CD4-positive, alpha-beta T cell treated with Interleukin-10 for 1 hour (primary cell): ENCODE measurements at places on chromosomes 5 and 9.

- DNase-seq = no peak
These were observed 45.2 kb downstream of the PAX5 start for GRCh38 chr9:36988848-36989247.

- no peak for DNase-seq
These were observed 84.1 kb upstream of the IRX1 start for GRCh38 chr5:3511519-3511918.

GRCh38 chr9:107991581-107991980, 502.0 kb upstream of the KLF4 start:
- DNase-seq = no peak

DNA sequence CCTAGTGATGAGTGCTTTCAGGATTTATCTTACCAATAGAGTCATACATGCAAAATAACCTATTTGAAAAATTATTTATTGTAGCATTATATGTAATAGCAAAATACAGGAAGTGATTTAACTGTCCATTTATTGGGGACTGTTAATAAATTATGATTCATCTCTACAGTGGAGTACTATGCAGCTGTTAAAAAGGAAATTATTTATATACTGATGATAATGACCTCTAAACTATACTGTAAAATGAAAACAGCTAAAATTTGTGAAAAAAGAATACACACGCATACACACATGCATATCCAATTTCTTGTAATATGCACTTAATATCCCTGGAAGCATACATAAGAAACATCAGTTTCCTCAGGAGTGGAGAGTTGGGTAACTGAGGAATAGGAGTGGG, 58.0 kb upstream of the PALM2AKAP2 start:
- no peak for DNase-seq

DNA sequence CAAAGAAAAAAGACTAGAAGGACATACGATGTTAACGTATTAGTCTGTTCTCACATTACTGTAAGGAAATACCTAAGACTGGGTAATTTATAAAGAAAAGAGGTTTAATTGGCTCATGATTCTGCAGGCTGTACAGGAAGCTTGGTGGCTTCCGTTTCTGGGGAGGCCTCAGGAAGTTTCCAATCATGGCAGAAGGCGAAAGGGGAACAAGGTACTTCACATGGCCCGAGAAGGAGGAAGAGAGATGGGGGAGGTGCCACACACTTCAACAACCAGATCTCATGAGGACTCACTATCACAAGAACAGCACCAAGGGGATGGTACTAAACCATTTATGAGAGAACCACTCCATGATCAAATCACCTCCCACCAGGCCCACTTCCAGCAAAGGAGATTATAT, 110.1 kb downstream of the CARTPT start:
- DNase-seq = no peak

GRCh38 chr5:22728610-22729009, 124.5 kb downstream of the CDH12 start:
- DNase-seq = no peak

GRCh38 chr5:61030163-61030482, 85.1 kb downstream of the NDUFAF2 start:
- no peak for DNase-seq

DNA sequence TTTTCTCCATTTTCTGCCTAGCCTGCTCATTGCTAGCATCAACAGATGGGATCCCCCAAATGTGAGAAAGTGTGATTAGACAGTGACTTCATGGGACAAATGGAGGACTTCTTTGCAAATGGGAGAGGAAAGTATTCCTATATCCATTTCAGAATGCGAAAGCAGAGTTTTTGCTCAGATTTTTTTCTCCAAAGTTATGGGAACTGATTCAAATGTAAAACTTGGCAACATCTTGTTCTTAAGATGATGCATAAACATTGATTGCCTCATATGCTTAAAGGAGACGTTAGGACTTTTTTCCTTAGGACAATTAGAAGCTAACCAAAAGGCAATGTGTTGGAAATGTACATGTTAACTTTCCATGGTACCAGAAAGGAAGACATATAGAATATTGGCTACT, 704.3 kb upstream of the ZNF608 start:
- DNase-seq = no peak

GRCh38 chr9:82761956-82762355, 301.0 kb downstream of the RASEF start:
- DNase-seq = no peak

DNA sequence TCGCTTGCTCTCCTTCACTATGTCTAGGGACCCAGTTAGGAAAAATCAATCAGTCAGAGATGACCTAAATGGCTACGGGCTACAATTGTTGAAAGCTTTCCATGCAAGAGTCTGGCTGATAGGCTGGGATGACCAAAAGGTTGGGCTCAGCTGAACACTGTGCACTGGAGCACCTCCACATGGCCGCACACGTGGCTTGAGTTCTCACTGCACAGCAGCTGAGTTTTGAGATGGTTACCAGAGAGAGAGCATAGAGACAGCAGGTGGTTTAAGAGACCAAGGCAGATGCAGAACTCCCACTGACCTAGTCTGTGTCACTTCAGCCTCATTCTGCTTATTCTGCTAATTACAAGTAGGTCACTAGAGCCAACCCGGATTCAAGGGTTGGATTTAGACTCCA, 2354.8 kb upstream of the C9orf72 start:
- DNase-seq = no peak

- DNase-seq = no peak
These were observed 16.9 kb upstream of the ABCA1 start for GRCh38 chr9:104944871-104945270.

GRCh38 chr9:123485216-123485615, 129.2 kb downstream of the CRB2 start:
- DNase-seq = no peak

DNA sequence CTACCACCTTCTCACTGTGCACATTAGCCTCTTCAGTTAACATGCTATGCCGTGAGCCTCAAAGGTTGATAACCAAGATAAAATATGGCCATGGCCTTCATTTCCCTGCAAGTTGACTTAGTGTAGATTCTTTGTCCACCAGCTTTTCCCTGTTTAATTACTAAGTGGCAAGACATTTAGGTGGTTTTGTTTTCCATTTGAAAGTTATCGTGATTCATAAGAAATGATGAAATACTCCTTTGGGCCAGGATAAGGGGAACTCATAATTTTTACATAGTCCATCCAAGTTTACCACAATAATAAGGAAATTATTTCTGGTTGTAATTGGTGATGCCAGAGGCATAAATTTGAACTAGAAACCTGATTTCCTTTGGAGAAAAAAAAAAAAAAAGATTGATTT, 609.6 kb downstream of the TAF11L14 start:
- no peak for DNase-seq

GRCh38 chr5:40714001-40714400, 34.3 kb downstream of the PTGER4 start:
- DNase-seq = no peak

DNA sequence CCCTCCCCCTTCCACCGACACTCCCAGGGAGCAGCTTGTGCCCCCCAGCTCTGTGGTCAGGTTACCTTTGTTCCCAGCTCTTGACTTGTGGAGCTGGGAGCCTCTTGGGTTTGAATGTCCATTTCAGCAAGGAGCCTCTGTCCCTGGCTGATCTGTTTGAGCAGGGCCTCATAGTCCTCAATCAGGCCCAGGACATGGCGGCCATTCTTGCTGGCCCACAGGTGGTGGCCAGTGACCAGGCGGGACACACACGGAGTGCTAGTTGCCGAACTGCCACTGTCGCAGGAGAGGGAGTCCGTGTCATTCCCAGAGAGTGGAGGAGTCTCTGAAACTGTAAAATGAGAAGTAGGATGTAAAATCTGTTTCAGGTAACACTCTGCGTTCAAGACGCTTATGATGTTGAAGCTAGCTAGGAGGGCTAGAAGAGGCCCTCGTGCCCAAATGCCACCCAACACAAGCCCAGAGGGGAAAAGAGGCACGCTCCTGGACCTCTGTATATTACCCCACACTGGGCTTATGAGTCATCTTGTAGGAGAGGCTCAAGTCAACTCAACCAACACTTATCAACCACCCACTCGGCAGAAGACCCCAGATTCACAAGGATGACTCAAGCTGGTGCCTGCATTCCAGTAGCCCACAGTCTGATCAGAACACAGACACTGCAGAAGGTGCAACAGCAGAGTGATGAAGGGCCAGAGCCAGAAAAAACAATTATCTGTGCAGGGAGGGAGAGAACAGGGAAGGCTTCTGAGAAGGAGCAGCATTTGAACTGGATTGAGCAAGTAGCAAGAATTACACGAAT, 177.0 kb downstream of the CDK5RAP2 start:
- DNase-seq = no peak

DNA sequence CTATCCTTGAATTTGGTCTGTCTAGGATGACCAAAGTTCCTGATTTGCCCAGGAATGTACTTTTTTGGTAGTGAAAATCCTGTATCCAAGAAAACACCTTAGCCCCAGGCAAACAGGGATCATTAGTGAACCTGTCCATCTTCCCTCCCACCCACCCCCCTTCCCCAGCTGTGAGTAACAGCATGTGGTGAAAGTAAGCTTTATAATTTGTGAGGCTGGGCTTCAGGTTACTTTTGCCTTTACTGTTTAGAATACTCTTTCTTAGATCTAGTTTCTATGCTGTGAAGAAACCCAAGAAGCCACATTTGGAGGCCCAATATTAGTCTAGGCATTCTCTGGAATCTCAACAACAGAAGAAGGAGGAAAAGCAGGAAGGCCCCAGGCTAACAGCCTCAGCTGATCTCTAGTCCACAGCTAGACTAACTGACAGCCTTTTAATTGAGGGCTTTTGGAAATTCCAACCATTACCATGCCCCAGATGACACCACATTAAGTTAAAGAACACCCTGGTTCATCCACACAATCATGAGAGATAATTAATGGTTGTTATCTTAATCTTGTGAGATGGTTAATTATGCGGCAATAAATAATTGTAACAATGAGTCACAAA, 703.0 kb upstream of the NUDT12 start:
- no peak for DNase-seq

GRCh38 chr5:39405083-39405843, 19.5 kb downstream of the DAB2 start:
- no peak for DNase-seq

DNA sequence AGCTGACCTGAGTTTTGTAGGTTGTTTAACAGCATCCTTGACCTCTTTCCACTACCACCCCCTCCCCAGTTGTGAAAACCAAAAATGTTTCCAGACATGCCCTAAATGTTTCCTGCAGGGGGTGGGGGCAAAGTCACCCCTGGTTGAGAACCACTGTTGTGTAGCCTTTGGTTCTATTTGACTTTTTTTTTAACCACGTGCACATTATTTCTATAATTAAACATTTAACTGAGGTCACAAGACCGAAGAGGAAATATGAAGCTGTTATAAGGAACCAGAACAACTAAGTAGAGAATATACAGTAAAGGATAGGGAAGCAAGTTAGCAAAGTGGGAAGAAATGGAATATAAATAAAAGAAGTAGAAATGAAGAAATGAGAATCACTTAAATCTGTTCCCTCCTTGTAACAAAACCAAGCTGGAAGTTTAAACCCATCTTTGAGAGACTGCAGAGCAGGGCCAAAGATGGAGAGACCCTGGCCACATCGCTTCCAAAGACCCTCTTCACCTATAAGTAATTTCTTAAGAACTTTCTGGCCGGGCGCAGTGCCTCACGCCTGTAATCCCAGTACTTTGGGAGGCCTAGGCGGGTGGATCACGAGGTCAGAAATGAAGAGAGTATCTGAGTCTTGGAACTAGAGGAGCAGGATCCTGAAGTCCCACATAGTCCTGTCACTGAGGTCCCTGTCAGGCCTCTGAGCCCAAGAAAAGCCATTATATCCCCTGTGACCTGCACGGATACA, 14.4 kb downstream of the SIT1 start:
- DNase-seq = no peak

GRCh38 chr9:98504298-98505282, 204.1 kb downstream of the GABBR2 start:
- no peak for DNase-seq

DNA sequence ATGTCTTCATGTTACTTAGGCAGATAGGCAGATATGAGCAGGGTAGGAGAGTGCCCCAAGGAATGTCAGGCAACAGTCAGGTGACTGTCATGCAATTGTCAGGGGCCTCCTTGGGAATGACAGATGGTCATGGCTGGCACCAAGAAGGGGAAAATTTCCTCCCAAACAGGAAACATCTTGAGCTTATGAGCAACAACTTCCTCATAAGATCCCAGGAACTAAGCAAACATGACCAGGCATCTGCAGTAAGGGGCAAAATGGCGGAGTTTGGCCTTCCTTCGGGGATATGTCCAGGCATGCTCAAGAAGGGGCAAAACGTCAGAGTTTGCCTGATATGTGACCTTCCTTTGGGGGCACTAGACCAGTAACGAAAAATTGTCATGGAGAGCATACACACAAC, 591.8 kb downstream of the PDE4D start:
- no peak for DNase-seq

DNA sequence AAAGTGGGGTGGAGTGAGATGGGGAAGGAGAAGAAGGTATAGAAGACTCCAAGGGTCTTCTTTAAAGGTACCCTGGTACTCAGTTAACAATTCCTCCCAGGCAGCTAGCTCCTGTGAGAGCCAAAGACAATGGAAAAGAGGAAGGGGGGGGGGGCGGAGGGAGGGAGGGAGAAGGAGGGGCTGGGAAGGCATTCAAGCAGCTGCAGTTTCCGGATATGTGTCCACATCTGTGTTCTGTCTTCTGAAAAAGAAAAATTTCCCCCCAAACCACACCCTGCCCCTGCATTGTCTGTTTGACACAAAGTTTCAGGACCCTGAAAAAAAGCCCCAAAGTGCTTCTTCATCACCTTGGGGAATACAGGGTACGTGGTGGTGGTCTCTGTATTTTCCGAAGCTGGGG, 11.1 kb downstream of the SPRY4 start:
- no peak for DNase-seq

GRCh38 chr5:15752663-15753285, 252.8 kb downstream of the FBXL7 start:
- DNase-seq = no peak

- no peak for DNase-seq
These were observed 240.2 kb upstream of the SEMA6A start for GRCh38 chr5:116814626-116815385.

- no peak for DNase-seq
These were observed 239.9 kb upstream of the PANK3 start for GRCh38 chr5:168819004-168819621.

DNA sequence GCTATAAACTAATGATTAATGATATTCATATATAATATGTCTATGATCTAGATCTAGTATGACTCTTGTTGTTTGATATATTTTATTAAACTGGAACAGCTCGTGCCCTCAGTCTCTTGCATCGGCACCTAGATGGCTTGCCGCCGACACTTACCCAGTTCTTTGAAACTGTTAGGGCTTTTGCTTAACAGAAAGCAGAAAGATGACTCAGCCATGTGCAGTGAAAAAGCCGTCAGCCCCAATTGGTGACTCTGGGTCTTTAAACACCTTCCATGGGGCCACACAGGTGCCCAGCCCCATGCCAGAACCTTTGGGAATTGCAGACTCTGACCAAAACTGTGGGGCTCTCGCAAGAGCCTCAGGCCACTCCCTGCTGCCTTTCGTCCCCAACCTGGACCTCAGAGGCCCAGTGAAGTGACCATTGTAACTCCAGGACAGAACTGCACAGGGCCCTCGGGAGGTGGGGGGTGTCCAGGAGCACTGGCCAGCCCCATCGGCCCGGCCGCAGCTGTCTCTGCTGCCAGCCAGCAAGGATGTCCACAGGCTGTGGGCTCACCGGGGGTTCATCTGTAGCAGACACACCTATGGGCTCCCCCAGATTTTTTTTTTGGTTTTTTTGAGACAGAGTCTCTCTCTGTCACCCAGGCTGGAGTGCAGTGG, 7.8 kb downstream of the LCN10 start:
- no peak for DNase-seq

GRCh38 chr5:65811885-65812284, 89.9 kb downstream of the NLN start:
- DNase-seq = no peak

- DNase-seq = no peak
These were observed 54.8 kb downstream of the UBAP1 start for GRCh38 chr9:34233672-34234071.
